Brain microvascular endothelial cell (primary cell): ENCODE measurements at places on chromosomes 1 and 21.

DNA sequence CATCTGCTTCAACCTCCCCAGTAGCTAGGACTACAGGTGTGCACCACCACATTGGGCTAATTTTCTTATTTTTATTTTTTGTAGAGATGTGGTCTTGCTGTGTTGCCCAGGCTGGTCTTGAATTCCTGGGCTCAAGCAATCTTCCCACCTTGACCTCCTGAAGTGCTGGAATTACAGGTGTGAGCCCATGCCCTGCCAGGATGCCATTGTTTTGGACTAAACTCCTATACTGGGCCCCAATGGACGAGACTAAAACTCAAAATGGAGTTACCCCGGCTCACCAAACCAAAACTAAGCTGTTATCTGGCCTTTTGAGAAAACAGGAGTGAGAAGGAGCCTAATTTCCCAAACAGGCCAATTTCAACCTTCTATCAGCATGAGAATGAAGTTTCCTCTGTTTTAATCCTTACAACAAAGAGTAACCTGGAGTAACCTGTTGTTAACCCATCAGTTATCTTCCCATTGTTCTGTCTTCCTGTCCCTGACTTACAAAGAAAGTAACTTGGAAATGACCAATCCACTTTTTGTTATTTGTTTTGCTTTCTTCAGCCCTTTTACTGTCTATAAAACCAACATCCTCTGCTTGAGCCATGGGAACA, 29.6 kb downstream of the DMRTA2 start:
- DNase-seq = no peak

DNA sequence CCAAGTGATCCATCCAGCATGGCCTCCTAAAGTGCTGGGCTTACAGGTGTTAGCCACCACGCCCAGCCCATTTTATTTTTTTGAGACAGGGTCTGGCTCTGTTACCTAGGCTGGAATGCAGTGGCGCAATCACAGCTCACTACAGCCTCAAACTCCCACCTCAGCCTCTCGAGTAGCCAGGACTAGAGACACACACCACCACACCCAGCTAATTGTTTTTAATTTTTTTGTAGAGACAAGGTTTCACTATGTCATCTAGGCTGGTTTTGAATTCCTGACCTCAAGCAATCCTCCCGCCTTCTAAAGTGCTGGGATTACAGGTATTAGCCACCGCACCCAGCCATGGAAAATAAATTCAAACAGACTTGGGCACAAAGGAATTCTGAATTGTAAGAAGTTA, 31.9 kb downstream of the PUM1 start:
- no peak for DNase-seq

- peak; percentile 84 for DNase-seq
Observed at GRCh38 chr1:89483010-89483756, 41.4 kb upstream of the LRRC8B start.

- no peak for DNase-seq
Observed at GRCh38 chr1:25854554-25854953, 4.7 kb downstream of the AUNIP start.

DNA sequence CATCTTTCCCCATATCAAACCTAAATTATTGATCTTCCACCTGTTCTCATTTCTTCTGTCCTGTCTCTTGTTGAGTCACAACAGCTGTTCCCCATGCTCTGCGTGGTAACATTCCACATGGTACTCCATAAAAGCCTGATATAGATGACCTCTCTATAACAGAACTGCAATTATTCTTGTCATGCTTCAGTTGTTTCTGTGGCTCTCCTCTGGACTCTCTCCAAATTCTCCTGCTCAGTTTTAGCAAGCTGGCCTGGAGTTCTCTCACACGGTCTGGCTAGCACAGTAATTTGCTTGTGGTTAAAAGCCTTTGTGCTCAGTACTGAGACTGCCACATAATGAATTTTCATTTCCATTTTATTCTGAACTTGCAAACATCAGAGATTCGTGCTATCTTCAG, 10.6 kb upstream of the LRRC39 start:
- peak; percentile 50 for DNase-seq

- DNase-seq = no peak
Observed at GRCh38 chr1:110198746-110199145, 11.4 kb upstream of the KCNC4 start.

DNA sequence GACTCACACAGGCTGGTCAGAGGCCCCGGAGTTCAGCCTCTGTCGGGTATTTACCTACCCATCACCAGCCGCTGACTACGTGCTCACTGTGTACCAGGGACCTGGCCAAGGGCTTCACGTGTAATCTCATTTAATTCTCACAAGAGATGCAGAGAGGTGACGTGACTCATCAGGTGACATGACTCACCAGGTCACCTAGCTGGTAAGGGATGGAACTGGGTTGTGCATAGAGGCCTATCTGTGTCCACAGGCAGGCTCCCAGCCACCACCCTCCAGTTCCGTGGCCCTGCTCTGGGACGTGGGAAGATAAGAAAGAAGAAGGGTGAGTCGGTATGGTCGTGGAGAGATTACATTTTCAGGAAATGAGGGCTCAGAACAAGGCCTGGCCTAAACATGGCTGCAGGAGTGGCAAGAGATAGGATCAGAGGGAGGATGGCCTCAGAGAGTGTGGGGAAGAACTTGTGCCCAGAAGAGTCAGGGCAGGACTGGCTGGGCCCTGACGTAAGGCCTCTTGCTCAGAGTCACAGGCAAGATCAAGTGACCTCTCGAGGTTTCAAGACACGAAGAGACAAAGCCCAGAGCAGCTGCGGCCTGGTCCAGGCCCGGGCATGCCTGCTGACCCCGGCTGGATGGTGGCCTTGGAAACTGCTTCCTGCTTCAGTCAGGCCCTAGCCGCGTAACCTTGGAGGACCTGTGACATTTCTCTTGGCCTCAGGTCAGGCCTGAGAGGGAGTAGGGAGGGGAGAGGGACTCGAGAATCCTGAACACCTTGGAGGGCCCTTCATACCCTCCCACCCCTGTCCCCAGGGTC, 52.7 kb upstream of the WASF2 start:
- peak; percentile 79 for DNase-seq

DNA sequence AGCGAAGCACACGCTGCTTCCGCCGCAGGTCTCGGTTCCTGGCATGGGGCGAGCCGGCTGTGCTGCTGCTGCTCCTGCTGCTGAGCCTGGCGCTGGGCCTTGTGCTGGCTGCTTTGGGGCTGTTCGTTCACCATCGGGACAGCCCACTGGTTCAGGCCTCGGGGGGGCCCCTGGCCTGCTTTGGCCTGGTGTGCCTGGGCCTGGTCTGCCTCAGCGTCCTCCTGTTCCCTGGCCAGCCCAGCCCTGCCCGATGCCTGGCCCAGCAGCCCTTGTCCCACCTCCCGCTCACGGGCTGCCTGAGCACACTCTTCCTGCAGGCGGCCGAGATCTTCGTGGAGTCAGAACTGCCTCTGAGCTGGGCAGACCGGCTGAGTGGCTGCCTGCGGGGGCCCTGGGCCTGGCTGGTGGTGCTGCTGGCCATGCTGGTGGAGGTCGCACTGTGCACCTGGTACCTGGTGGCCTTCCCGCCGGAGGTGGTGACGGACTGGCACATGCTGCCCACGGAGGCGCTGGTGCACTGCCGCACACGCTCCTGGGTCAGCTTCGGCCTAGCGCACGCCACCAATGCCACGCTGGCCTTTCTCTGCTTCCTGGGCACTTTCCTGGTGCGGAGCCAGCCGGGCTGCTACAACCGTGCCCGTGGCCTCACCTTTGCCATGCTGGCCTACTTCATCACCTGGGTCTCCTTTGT, 2.6 kb downstream of the TAS1R3 start:
- no peak for DNase-seq

GRCh38 chr1:95118067-95118499, 928 bp downstream of the TLCD4 start:
- no peak for DNase-seq

- no peak for DNase-seq
Observed at GRCh38 chr21:16838331-16838730, 674.5 kb upstream of the CXADR start.

DNA sequence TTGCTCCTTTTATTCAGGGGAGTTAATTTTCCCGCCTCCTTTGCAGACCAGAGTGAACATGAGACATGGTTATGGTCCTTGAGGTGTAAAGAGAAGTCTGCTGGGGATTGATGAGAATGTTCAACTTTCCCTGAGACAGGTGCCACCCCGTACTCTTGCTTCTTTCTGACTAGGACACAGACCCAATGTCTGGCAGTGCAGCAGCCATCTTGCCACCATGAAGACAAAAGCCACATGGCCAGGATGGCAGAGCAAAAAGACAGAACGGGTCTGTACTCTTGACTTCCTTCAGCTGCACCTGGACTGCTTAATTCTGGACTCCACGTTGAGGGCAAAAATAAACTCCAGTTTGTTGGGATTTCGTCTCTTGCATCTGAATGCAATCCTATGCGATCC, 54.1 kb downstream of the KLHDC7A start:
- DNase-seq = no peak

DNA sequence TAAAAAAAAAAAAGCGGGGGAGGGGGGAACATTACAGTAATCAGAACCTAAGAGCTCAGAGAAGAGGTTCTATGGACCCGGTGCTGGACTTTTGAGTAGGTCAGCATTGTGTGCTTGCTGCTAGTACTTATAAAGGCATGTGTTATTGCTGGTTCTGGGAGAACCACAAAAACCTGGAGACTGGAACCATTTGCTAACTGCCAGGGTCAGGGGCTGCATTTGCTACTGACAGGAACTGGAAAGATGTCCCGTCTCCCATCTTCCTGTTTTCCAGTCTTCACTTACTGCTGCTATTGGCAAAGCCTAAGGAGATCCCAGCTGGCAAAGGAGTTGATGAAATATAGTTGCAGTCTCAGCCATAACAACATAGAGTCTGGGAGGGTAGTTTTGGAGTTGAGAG, 4.3 kb downstream of the RNF2 start:
- DNase-seq = no peak

- DNase-seq = no peak
Observed at GRCh38 chr1:20511518-20512428, 3.8 kb upstream of the MUL1 start.

GRCh38 chr1:165443539-165444311, 1.2 kb downstream of the RXRG start:
- no peak for DNase-seq

DNA sequence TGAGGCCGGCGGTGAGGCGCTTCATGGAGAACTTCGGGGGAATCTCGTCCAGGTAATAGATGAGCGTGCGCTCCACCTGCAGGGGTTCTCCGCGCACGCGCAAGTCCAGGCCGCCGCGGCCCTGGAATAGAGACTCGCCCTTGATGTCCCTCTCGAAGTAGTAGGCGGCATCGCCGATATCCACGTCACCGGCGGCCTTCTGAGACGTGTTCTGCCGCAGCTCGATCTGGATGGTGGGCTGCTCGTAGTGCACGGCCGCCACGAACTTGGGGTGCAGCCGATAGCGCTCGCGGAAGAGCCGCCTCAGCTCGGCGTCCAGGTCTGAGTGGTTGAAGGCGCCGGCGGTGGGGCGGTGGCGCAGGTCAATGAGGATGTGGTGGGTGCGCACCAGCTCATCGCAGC, 726 bp downstream of the TACSTD2 start:
- no peak for DNase-seq

- DNase-seq = no peak
Observed at GRCh38 chr1:159187033-159187432, 15.6 kb downstream of the CADM3 start.

- peak; percentile 38 for DNase-seq
Observed at GRCh38 chr1:52523376-52523775, 29.5 kb downstream of the TUT4 start.

DNA sequence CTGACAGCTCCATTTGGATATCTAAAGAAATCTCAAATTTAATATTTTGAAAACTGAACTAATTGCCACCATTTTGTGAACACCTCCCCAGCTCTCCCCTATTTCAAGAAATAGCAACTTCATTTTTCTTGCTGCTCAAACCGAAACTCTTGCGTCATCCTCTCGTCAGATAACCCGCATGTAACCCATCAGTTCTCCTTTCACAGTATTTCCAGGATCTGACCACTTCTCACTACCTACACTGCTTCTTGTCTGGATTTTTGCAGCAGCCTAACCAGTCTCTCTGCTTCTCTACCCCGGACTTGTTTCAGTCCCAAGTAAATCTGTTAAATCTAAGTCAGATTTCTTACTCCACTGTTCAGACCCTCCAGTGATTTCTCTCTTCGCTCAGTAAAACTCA, 75.6 kb downstream of the MTR start:
- DNase-seq = no peak

GRCh38 chr1:117757668-117758067, 151.8 kb downstream of the TENT5C start:
- DNase-seq = no peak

DNA sequence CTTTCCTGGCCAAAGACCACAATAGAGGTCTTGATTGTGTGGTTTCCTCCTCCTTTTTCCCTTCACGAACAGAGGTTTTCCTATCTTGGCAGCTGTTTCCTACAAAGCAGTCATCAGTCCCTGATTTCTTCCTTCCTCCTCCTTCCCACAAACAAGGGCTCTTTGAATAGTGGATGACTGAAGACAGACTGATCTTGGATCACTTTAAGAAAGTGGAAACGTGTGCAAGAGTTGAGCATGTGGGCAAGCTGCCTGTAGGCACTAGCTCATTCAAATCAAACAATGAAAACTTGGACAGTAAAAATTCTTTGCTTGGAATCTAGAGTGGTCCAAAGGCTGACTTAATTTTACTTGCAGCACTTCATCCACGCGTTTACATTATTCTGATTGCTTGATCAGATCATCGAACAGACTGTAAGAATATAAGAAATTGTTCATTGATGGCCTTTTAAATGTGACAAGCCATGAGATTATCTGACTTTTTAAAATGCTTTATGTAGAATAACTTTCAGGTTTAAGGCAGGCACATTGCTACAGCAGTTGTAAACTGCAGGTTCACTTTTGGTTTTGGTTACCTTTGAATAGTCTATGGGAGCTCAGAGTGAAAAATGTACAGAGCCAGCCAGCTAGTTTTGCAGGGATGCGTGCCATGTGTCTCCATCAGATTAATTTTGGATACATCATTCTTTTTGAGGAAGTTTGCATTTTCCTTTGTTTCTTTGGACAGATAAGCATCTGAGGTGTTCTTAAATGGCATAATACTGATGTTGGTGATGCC, 34.4 kb downstream of the ADGRL2 start:
- DNase-seq = peak; percentile 3

DNA sequence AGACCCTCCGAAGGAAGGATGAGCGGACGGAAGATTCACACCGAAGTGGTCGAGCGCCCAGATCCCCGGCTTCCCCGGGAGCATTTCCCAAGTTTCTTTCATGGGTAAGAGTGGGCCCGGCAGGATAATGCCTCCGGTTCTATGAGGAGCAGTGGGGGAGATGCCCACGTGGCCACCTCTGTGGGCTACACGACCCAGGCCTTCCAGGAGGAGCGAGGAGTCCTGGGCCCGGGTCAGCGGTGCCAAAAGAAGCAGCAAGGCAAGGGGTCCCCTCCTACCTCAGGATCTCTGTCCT, 7.9 kb upstream of the NBPF11 start:
- no peak for DNase-seq

- DNase-seq = peak; percentile 85
Observed at GRCh38 chr1:159900086-159900680, at the start of gene CFAP45. TSS of gene CFAP45 (minus strand) at chr1:159900165. CDS start at chr1:159900098, 67 bp downstream.
